ENCODE measurements at places on chromosomes 4 and X.

GRCh38 chr4:120446051-120446567 lies 379.5 kb upstream of the MAD2L1 start:
- DNase-seq = no peak

DNA sequence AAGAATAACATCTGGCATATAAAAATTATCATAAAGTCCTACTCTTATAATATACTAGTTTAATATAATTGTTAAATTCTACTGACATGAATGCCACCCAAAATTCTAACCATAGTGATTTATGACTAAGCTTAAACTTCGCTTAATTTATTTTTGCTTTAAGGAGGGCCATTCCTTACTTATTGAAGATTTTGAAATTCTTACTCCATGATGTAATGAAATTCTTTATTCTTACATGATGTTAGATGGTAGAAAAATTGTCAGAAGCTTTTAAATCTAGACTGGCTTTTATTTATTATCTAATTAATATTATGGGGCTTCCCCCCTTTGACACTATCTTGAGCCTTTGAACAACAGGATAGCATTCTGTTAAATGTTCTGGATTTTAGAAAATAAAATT lies 19.5 kb upstream of the SUPT20HL2 start:
- DNase-seq = no peak

- no peak for DNase-seq
Measured at GRCh38 chr4:78484574-78484973, 67.0 kb upstream of the ANXA3 start.

DNA sequence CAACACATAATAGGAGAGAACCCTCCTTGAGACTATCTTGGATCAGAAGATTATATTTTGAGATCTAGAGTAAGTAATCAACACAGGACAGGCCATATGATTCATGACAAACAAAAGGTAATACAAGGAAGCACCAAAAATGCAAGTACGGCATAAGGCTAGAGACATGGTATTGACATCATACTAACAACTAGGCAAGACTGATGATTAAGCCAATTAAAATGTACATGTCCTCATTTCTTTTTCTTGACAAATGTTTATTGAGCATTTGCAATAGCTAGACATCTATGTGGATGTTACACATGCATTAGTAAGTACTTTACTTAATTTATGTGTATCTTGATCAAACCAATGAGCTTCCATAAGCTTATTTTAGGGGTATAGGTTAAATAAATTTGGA lies 695.7 kb upstream of the GALNTL6 start:
- no peak for DNase-seq
